ENCODE measurements at places on chromosomes 11 and 22.

GRCh38 chr11:11798586-11799438, 43.0 kb upstream of the USP47 start:
- DNase-seq, result peak; percentile 28

DNA sequence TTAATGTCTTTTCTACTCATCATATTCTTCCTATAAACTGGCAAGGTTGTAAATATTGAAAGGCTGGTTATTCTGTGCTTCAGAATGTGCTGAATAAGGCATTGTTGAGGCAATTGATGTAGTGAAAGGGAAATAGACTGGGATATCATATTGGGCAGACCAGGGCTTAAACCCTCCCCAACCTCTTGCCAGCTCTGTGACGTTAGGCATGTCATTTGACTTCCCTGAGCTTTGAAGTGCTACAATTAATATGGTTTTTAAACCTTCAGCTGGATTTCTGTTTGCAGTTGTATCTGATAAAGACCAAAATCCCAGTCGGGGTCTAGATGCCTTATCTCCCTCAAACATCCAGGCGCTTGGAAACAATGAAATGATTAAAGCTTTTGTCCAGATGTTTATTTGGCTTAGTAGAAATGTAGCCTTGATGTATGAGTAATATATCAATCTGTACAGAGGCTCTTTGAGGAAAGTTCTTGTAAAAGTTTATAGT, 208.1 kb downstream of the DBX1 start:
- DNase-seq, result no peak

- DNase-seq, result no peak
Measured at GRCh38 chr11:48020092-48020755, 39.9 kb downstream of the PTPRJ start.

DNA sequence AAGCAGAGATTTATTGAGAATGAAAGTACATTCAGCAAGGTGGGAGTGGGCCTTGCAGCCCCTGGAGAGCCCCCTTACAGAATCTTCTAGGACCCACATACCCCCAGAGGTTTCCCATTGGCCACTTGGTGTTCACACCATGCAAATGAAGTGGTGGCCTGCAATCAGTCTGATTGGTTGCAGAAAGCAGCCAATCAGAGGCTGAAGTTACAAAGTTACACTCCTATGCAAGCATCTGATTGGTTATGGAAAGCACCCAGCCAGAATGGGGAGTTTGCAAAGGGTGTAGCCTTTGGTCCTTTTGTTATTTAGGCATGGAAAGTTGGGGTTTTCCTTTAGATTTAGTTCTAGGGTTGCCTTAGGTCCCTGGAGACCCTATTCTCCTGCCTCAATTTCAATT, 34.9 kb downstream of the UVRAG start:
- DNase-seq, result no peak

DNA sequence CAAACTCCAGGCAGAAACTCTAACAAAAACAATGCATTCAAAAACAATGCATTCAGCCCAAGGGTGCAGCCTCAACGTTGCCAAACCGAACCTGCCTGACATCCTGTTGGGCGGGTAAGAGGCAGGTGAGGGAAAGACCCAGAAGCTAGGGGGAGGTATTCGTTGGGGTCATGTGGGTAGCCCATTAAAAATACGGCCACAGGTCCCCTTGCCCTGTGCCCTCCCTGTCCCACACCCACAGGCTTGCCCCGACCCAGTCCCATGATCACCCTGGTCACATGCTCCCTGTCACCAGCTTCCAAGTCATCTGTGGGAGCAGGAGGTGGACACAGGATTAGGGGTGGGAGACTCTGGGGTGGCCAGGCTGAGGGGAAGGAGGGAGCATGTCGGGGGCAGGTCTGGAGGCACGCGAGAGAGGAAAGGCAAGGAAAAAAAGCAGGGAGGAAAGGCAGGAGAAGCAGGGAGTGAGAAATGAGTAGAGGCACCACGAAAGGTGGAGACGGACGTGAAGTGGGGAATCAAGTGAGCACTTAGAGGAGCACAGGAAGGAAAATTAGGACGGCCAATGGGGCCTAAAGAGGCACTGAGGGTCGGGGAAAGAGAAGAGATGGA, 683 bp downstream of the PLA2G6 start:
- DNase-seq, result no peak

- no peak for DNase-seq
Measured at GRCh38 chr11:11608783-11609232, 13.0 kb downstream of the GALNT18 start.

- DNase-seq, result no peak
Measured at GRCh38 chr22:42296381-42296853, 26.0 kb upstream of the TCF20 start.

- peak; percentile 66 for DNase-seq
Measured at GRCh38 chr11:71787098-71787823, 45.7 kb upstream of the DEFB108B start.

DNA sequence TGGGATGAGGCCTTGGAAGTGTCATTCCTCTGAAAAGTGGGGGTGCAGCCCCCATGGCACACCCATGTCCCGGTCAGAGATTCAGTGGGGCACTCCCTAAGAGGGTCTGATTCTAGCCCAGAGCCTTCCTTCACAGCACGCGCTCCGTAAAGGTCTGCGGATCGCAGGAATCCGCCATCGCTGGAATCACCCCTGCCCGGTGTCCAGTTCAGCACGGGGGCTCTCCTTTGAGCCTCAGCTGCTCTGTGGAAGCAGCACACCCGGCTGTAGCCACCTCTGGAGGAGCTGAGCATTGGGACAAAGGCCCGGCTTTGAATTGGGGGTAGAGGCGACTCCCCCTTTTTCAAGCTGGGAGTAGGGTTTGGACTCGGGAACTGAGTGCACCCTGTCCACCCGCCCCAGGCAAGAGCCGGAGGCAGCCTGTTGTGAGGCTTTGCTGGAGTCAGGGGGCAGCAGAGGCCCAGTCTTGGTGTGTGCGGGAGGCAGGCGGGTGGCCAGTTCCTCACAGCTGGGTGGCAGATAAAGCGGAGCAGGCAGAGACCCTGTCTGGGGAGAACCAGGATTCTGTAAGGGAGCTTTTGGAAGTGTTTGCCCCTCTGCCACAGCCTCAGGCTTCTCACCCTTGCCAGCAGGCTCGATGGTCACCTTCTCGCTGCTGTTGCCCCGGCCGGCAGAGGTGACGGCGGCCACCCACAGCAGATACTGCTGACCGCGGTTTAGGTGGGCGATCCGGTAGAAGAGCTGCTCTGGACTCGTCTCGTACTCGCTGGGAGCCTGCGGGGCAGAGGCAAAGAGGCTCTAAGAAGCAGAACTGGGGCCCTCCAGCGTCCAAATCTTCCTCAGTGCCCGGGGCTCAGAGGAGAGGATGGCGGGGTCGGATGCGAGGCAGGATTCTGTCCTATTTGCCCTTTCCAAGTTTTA, 115.9 kb downstream of the CEP164 start:
- peak; percentile 72 for DNase-seq

- no peak for DNase-seq
Measured at GRCh38 chr22:36145881-36146280, 14.7 kb downstream of the APOL3 start.

- DNase-seq, result no peak
Measured at GRCh38 chr11:43979571-43980219, 37.3 kb downstream of the C11orf96 start.

DNA sequence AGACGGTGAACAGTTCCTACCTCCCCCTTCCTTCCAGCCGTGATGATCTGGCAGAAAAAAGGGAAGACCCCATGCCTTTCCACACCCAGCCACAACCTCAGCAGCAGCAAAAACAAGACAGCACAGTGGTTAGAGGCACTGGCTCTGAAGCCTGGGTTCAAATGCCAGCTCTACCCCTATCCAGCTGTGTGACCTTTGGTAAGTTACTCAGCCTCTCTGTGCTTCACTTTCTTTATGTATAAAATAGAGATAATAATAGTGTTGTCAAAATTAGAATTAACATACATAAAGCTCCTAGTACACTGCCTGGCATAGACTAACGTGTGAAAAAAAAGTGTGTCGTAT, 4.2 kb downstream of the NRXN2 start:
- DNase-seq, result no peak

DNA sequence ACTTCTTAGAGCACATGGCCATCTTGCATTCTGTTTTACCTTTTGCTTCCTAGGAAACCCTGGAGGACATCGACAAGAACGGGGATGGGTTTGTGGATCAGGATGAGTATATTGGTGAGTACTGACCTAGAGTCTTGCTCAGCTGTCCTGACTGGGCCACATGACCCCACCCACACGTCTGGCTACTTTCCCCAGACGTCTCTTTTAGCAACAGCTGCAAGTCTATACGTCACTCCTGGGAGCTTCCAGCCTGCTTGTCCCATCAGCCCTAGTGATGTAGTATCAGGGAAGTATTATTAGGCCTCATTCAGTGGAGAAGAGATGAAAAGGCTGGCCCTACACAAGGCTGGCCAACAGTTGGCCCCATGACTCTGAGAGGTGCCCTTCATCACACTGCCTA, 9.6 kb downstream of the RCN1 start:
- no peak for DNase-seq

All from HEK293T (cell line).